H7 (cell line): ENCODE measurements at places on chromosomes 4 and X. TPM values are rescaled to one million over a fixed set of nuclear protein-coding genes. Genes with fewer than 3 reads are reported as not detected.

WNK3 gene
- 13.0 and 16.5 TPM in 2 replicates for total RNA-seq

HSFX3 gene
- not detected in 2 replicates for total RNA-seq

TMEM128 gene
- total RNA-seq, result 40.6 and 45.6 TPM in 2 replicates

CT45A1 gene
- total RNA-seq, result not detected in 2 replicates

ADRA2C gene
- 32.1 and 34.1 TPM in 2 replicates for total RNA-seq

- no peak for DNase-seq
Measured at GRCh38 chr4:151670843-151671242, 90.0 kb downstream of the GATB start.

DNA sequence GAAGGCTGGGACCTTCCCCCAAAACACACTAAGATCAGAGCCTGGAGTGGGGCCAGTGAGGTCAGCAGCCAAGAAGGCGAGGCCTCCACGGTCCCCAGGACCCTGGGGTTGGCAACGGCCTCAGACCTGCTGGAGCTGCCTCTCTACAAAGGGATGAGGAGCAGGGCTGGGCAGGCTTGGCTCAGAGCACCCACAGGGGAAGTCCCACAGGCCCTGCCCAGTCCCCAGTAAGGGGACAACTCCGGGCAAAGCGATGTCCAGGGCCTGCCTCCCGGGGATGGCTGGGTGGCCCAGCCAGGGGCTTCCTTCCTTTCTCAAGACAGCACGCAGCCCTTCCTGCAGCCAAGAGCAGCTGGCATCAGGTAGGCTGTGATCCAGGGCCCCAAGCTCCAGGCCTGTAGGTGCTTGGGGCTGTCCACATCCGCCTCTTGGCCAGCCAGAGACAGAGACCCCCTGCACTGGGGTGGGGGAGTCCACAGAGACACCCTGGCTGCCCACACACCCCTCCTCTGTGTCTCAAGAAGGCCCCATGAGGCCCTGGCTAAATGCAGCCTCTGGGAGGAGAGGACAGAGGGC is 5.7 kb downstream of the MXD4 start:
- DNase-seq, result peak; percentile 43

- no peak for DNase-seq
Measured at GRCh38 chr4:80219301-80220025, 22.2 kb downstream of the PRDM8 start.

- no peak for DNase-seq
Measured at GRCh38 chr4:3345384-3345783, 52.6 kb downstream of the RGS12 start.

GRCh38 chrX:114581528-114582263 is 2.2 kb upstream of the HTR2C start:
- peak; percentile 68 for DNase-seq

DNA sequence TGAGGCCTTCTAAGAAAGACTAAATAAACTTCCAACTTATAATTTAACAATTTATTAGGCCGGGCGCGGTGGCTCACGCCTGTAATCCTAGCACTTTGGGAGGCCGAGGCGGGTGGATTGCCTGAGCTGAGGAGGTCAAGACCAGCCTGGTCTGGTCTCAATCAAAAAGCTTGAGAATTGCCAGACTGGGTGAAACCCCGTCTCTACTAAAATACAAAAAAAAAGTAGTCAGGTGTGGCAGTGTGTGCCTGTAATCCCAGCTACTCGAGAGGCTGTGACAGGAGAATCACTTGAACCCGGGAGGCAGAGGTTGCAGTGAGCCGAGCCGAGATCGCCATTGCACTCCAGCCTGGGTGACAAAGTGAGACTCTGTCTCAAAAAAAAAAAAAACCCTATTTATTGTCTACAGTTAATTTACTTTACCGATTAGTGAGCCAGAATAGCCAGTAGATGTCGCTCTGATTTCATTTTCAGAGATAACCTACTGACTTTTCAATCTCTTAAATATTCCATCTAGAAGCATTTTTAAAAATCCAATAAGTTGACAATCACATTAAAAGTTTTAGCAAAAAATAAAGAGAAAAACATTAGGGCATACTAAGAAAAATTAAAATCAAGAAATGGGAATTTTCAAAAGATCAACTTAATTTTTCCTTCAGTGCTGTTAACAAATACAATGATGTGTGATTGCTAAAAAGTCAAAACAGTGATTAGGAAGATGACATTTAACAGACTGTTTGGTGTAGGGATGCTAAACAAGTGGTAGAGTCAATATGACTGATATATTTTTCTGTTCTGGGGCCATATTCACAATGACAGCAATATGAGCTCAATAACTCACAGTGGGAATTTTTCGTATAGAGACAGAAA is 4.3 kb upstream of the SHROOM3 start:
- peak; percentile 32 for DNase-seq

DNA sequence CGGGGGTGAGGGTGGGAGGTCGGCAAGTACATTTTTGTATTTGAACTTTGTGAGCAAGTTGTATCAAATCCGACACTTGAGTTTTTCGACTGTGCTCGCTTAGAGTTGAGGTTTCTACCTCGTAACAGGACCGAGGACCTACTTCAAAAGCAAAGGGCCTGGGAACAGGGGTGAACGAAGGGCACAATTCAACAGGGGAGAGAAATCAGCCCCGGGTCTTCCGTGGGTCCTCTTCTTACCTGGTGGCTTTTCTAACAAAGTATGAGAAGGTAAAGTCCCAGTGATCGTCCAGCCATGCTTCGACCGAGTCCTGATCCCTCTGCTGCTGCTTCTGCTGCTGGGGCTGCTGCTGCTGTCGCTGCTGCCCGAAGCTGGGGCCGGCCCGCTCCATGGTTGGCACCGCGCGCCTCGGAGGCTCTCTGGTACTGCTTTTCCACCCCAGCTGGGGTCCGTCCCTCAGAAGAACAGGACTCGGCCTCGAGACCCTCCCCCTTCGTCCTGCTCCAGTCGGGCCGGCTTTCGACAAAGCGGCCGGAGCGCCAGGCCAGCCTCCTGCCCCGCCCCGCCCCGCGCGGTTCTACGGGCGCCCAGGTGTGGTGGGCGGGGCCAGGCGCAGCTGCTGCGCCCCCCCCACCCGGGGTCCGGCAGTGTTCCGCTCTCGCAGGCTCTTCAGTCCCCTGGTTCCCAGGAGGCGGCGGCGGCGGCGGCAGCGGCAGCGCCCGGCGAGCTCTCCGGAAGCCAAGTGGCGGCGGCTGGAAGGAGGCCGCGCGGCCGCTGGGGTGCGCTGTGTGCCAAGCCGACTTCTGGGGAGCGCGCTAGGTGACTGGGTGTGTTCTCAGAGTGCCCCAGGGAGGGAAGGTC is at the start of gene PDE5A:
Gene PDE5A, minus strand, starts transcription at position 524 of the 861 bp plus-strand sequence. Its CDS starts 133 bp downstream, at position 391.
- DNase-seq, result peak; percentile 94

- DNase-seq, result no peak
Measured at GRCh38 chr4:60611762-60612496, 588.2 kb upstream of the ADGRL3 start.

DNA sequence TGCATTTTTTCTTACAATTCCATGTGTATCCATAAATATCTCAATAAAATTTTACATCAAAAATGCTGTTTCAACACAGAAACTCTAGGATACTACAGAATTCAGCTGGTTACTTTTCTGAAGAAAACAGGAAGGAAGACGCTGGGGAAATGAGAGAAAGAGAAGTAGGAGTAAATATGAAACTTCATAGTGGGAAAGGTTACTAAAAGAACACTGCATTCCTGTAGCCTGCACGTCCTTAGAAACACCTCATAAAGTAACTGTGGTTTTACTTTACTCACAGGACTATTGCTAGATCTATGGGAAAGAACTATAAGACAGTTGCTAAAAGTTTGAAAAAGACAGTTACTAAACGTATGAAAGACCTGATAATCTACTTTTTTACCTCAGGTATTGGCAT is 23.1 kb downstream of the ATP11C start:
- DNase-seq, result no peak

GRCh38 chr4:156803056-156803455 is 168.5 kb downstream of the PDGFC start:
- no peak for DNase-seq

- no peak for DNase-seq
Measured at GRCh38 chr4:151600432-151600831, 160.4 kb downstream of the GATB start.
